ENCODE measurements at places on chromosomes 2 and 18. TPM values are rescaled to one million over a fixed set of nuclear protein-coding genes. Genes with fewer than 3 reads are reported as not detected.

The OLA1 gene
- total RNA-seq: 42.3 TPM

The MREG gene
- total RNA-seq: 4.0 TPM

The RAD51AP2 gene
- not detected for total RNA-seq

DNA sequence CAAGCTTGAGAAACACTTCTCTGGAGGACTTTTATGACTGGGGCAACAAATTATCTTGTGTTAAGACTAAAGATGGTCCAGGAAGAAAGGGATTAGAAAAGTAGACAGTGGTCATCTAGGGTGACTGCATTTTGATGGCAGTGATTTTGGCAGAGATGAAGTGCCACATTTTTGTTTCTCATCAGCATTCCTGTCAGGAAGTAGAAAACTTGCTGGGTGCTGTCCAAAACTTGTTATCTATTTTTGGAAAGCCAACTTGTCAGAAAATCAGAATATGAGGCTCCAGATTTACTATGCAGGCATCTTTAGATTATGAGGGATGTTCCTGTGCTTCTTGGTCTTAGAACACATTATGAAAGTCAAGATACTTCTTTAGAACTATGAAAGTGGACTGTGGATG is 29.0 kb upstream of the CALCRL start:
- no peak overlapping the region for H3K4me3 ChIP-seq
- H3K27me3 ChIP-seq: no peaks in the 10 kb centered on the region
- no peak overlapping the region for H3K27ac ChIP-seq
- no peak for DNase-seq
- H3K36me3 ChIP-seq: no peaks in the 10 kb centered on the region

- no peaks in the 10 kb centered on the region for H3K27me3 ChIP-seq
- no peak for DNase-seq
- H3K27ac ChIP-seq: no peak overlapping the region
- no peaks in the 10 kb centered on the region for H3K36me3 ChIP-seq
- no peak overlapping the region for H3K4me3 ChIP-seq
Observed at GRCh38 chr2:106719222-106719621, 166.7 kb downstream of the ST6GAL2 start.

DNA sequence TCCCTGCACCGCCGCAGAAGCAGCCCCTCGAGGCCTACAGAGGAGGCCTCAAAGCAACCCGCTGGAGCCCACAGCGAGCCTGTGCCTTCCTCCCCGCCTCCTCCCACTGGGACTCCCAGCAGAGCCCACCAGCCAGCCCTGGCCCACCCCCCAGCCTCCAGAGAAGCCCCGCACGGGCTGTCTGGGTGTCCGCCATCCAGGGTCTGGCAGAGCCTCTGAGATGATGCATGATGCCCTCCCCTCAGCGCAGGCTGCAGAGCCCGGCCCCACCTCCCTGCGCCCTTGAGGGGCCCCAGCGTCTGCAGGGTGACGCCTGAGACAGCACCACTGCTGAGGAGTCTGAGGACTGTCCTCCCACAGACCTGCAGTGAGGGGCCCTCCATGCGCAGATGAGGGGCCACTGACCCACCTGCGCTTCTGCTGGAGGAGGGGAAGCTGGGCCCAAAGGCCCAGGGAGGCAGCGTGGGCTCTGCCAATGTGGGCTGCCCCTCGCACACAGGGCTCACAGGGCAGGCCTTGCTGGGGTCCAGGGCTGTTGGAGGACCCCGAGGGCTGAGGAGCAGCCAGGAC is 31.2 kb downstream of the GPC1 start:
- H3K4me3 ChIP-seq: no peak overlapping the region
- no peaks in the 10 kb centered on the region for H3K4me1 ChIP-seq
- H3K27me3 ChIP-seq: no peaks in the 10 kb centered on the region
- no peak overlapping the region for H3K27ac ChIP-seq
- H3K36me3 ChIP-seq: no peaks in the 10 kb centered on the region
